ENCODE measurements at places on chromosomes 12 and 14.

DNA sequence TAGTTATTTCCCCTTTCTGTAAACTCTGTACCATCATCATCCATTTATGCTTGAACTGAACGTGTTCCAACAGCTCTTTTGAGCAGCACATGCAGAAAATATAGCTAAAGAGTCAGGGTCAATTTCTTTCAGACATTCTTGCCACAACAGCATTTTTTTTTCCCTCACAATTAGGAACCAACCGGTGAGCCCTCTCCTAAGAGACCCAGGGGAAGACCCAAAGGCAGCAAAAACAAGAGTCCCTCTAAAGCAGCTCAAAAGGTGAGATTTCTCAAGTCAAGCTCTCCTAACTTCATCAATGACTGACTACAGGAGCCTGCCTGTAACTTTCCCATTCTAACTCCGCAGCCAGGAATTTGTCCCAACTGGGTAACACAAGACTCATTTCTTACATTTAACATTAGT, 3.5 kb downstream of the HMGA2 start:
- peak; percentile 62 for DNase-seq

- peak; percentile 20 for DNase-seq
Observed at GRCh38 chr12:47801170-47801903, 18.4 kb downstream of the HDAC7 start.

GRCh38 chr12:51124504-51124903, 41.1 kb upstream of the CSRNP2 start:
- DNase-seq = no peak

- DNase-seq = no peak
Observed at GRCh38 chr12:20592556-20592955, 102.6 kb upstream of the SLCO1C1 start.

DNA sequence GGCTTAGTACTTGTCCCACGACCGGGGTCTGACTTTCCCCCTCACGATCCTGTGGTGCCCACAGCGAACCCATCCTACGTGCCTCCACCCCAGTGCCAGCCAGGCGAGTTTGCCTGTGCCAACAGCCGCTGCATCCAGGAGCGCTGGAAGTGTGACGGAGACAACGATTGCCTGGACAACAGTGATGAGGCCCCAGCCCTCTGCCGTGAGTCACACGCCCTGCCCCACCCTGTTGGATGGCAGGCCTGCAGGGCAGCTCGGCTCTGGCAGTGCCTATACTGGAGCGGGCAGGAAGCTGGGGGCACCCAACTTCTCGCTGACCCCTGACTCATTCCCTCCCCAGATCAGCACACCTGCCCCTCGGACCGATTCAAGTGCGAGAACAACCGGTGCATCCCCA, 18.3 kb upstream of the LRP1-AS start:
- no peak for DNase-seq

DNA sequence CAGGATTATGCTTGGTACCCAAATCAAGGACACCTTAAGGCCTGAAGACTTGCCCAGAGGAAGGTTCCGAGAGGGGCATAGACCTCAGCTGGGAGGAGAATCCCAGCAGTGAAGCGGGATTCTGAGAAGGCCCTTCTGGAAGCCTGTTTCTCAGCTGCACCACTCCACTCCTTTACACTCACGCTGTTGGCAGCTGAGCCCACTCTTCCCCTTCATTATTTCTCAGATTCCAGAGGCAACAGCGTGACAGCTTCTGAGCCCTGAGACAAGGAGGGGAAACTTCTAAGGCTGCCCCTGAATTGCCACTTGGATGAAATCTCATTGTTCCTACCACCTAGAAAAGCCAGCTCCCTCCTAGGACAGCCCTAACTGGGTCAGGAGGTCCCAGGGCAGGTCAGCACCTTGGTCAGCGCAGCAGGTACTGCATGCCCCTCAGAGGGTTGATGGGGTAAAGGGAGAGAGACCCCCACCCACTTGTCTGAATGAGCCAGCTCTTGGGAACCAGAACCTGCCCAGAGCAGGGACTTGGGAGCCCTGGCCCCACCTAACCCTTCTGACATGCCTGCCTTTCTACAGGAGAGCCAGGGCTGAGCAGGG, 53.9 kb downstream of the ISCA2 start:
- no peak for DNase-seq

DNA sequence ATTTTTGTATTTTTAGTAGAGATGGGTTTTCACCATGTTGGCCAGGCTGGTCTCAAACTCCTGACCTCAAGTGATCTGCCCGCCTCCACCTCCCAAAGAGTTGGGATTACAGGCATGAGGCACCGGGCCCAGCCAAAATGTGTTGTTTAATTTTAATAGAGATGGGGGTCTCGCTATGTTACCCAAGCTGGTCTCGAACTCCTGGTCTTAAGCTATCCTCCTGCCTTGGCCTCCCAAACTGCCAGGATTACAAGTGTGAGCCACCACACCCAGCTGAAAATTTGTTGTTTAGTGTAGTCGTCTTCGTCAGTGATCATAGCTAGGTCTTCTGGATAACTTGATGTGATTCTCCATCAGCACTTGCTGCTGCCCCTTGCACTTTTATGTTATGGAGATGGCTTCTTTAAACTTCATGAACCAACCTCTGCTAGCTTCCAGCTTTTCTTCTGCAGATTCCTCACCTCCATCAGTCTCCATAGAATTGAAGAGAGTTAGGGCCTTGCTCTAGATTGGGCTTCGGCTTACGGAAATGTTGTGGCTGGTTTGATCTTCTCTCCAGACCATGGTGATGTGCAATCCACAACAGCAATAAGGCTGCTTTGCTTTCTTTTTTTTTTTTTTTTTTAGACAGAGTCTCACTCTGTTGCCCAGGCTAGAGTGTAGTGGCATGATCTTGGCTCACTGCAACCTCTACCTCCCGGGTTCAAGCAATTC, 13.0 kb downstream of the ISCU start:
- DNase-seq = no peak

DNA sequence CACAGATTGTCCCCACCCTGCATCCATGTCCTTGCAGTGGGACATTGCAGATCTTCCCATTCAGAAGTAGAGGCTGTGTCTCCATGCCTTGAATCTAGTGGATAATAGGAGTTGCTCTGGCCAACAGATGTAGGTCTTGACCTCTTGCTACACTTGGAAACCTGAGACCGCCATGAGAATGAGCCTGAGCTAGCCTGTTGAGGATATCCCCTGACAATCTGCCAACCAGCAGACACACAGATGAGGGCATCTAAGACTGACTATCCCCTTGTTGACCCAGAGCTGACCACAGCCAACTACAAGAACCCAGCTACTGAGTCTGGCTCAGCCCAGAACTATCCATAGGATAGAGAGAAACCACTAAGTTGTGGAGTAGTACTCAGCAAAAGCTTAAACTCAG, 161.1 kb upstream of the NOS1 start:
- DNase-seq = no peak

DNA sequence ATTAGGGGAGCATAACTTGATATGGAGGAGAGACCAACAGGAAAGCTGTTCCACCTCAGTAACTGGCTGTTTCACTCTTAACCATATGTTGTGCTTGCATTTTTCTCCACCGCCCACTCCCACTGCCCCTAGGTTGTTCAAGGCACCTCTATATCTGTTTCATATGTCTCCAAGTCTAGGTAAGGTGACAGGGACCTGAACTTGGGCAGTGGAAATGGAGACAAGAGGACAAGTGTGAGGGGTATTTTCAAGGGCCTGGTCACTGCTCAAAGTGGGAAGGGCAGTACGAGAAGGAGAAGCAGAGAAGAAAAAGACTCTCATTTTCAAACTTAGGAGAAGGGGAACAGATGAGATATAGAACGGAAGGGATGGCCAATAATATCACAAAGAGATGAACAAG, 3.1 kb downstream of the SLC38A1 start:
- DNase-seq = no peak

DNA sequence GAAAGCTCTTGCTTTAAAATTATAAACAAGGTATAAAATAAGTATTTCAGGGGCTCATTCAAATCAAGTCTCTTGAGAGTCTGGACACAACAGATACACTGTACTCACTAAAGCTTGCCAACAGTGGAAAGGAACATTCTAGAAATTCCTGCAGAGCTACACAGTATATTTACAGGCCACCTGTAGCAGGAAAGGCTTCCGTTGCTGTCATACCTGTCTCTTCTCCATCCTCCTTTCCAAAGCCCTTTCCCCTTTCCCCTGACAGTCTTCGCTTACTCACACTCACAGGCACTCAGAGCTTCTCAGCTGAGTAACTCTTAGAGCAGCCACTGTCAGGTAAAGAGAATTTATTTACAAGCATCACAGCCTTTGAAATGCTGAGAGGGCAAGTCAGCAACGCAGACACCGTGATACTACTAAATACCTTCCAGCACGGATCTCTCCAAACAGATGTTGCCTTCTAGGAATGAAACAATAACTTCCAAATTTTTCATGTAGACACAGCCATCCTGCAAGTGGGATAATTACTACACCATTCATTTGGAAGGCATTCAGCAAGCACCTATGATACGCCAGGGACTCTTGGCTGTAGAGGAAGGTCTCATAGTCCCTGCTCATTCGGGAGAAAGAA, 167.9 kb downstream of the FOXN3 start:
- no peak for DNase-seq

- DNase-seq = no peak
Observed at GRCh38 chr14:62696331-62696924, 348.8 kb downstream of the KCNH5 start.

DNA sequence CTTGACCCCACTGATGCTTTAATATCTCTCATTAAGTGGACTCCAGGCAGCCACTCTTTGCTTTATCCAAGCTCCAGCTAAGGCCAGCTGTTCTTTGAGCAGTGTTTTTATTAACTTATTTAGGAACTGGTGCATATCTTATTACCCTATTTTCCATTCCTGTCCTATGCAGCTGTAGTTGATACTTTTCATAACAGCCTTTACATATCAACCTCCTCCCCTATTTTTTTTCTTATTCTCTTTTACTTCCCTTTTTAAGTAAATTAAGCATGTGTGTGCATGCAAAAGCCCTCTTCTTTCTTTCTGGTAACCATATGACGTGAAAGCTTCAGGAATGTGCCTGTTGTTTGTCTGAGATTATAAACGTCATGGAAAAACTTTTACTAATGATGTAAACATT, 121.2 kb downstream of the PTPRQ start:
- peak; percentile 65 for DNase-seq

DNA sequence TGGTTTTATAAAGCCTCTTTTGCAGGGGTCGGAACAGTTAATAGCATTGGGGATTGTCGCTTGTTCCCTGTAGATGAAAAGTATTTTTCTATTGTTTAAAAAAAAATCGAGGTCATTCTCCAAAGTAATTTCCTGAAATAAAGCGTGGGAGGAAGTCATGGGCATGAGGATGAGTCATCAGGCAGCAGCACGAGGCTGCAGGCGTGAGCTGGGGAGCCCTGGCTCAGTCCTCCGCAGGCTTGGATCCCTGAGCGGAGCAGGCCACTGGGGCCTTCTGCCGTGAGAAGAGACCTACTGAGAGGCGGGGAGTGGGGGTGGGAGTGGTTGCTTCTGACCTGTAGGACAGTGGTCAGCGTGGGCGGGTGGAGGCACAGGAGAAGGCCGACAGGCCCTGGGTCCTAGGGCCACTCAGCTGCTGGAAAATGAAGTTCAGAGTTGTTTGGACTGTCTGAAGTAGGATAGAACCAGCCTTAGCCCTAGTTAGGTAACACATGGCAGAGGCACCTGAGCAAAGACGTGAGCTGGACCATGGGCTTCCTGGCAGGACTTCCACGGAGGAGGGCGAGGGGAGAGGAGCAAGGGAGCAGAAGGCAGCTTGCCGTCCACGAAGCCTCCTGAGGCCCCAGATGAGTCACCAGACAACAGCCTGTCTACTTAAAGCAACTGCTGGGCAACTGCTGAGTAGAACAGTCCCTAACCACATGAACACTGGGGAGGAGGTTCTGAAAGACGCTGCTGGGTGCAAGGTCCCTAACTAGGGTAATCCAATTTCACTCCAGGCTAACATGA, 21.1 kb upstream of the LGALS3 start:
- peak; percentile 97 for DNase-seq

DNA sequence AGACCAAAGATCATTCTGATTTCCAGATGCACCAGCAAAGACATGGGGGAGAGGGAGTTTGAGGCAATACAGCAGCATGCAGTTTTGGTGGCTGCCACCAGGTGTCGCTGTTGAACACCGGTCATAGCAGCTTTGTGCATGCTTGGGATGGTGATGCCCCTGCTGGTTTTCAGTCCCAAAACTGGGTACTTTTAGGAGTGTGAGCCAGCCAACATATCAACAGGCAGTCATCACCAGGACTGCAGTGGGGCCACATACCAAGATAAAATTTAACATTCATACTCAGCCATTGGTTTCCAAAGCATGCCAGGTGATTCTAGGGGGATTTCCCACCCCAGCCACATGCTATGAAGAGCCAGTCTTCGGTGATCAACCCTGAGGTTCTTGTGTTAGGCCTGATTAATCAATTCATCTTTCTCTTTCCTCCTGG, 64.2 kb downstream of the PHETA1 start:
- DNase-seq = no peak

- DNase-seq = no peak
Observed at GRCh38 chr12:101475751-101476305, 692 bp downstream of the SPIC start.

DNA sequence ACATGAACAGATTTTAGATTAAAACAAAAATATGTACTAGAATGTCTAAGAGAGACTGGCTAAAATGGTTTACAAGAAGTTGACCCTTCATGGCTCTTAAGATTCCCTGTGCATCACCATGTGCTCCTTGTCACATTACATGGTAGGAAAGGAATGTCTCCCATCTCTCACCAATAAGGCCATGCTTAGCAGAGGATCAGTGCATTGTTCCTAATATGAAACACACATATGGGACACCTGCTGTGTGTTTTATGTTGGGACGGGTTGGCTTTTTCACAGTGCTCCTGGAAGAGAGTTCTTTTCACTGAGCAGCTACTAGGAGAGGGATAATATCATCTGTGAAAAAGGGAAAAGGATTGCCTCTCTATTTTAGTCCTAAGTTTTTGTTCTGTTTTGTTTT, 9.6 kb downstream of the PFKM start:
- no peak for DNase-seq

- DNase-seq = no peak
Observed at GRCh38 chr14:105126981-105127329, 41.6 kb downstream of the JAG2 start.

- peak; percentile 42 for DNase-seq
Observed at GRCh38 chr12:49609875-49610154, 4.4 kb upstream of the FAM186B start.

GRCh38 chr14:101288436-101289229, 272.7 kb upstream of the DIO3 start:
- peak; percentile 37 for DNase-seq

GRCh38 chr14:89364316-89364715, 52.7 kb downstream of the FOXN3 start:
- DNase-seq = no peak

DNA sequence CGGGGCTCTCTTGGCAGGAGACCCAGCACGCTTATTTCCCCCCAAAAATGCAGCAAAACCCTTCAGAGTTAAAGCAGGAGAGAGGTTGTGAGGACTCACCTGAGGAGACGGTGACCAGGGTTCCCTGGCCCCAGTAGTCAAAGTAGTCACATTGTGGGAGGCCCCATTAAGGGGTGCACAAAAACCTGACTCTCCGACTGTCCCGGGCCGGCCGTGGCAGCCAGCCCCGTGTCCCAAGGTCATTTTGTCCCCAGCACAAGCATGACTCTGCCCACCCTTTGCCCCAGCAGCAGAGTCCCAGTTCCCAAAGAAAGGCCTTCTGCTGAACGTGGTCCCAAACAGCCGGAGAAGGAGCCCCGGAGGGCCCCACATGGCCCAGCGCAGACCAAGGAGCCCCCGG, 337.7 kb downstream of the TMEM121 start:
- no peak for DNase-seq

- no peak for DNase-seq
Observed at GRCh38 chr14:75442642-75443041, 14.8 kb downstream of the JDP2 start.

All from adipocyte (in vitro differentiated cells).